ENCODE measurements at places on chromosomes 7 and 10. TPM values are rescaled to one million over a fixed set of nuclear protein-coding genes. Genes with fewer than 3 reads are reported as not detected.

GRCh38 chr10:117424883-117425649, 49.8 kb upstream of the PDZD8 start:
- H3K27me3 ChIP-seq: no peaks in the 10 kb centered on the region
- no peak for DNase-seq
- H3K4me3 ChIP-seq: no peak overlapping the region
- no peaks in the 10 kb centered on the region for H3K36me3 ChIP-seq

DNA sequence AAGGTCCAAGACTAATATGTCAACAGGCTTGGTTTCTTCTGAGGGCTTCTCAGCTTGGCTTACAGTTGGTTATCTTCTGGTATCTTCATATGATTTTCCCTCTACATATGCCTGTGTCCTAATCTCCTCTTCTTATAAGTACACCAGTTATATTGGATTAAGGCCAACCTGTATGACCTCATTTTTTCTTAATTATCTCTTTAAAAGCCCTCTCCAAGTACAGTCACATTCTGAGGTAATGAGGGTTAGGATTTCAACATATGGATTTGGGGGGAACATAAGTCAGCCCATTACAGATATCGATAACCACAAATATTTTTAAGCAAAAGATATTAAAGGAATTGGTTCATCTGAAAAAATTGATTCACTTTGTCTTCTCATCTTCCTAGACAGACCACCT, 49.2 kb downstream of the IQUB start:
- no peak overlapping the region for H3K27ac ChIP-seq
- no peaks in the 10 kb centered on the region for H3K36me3 ChIP-seq
- H3K27me3 ChIP-seq: no peaks in the 10 kb centered on the region
- H3K4me1 ChIP-seq: no peaks in the 10 kb centered on the region
- no peak overlapping the region for H3K4me3 ChIP-seq

Gene SPDYE6
- 4.3 TPM for polyA plus RNA-seq

- H3K4me3 ChIP-seq: no peak overlapping the region
- H3K36me3 ChIP-seq: no peaks in the 10 kb centered on the region
- no peaks in the 10 kb centered on the region for H3K4me1 ChIP-seq
- peaks cover 7% of the 10 kb centered on the region for H3K27me3 ChIP-seq
Observed at GRCh38 chr7:69526570-69526969, 71.7 kb upstream of the AUTS2 start.

Gene CFAP46
- polyA plus RNA-seq: 0.75 TPM

Gene PNLIPRP1
- 0.63 TPM for polyA plus RNA-seq

GRCh38 chr10:100811752-100812750, 66.7 kb downstream of the PAX2 start:
- H3K4me1 ChIP-seq: no peaks in the 10 kb centered on the region
- H3K27ac ChIP-seq: no peak overlapping the region
- no peaks in the 10 kb centered on the region for H3K36me3 ChIP-seq
- H3K27me3 ChIP-seq: peaks cover 87% of the 10 kb centered on the region
- DNase-seq: no peak
- H3K4me3 ChIP-seq: no peak overlapping the region

Gene PHKG1
- polyA plus RNA-seq: 2.1 TPM

GRCh38 chr7:91248996-91249395, 15.2 kb upstream of the FZD1 start:
- H3K36me3 ChIP-seq: no peaks in the 10 kb centered on the region
- no peak for DNase-seq
- no peaks in the 10 kb centered on the region for H3K4me1 ChIP-seq
- no peaks in the 10 kb centered on the region for H3K27me3 ChIP-seq
- no peak overlapping the region for H3K4me3 ChIP-seq

Data from large intestine (tissue), 12 donors.